ENCODE measurements at places on chromosomes 3 and 15.

GRCh38 chr3:187567661-187568121 is 102.5 kb downstream of the SST start:
- DNase-seq = no peak

DNA sequence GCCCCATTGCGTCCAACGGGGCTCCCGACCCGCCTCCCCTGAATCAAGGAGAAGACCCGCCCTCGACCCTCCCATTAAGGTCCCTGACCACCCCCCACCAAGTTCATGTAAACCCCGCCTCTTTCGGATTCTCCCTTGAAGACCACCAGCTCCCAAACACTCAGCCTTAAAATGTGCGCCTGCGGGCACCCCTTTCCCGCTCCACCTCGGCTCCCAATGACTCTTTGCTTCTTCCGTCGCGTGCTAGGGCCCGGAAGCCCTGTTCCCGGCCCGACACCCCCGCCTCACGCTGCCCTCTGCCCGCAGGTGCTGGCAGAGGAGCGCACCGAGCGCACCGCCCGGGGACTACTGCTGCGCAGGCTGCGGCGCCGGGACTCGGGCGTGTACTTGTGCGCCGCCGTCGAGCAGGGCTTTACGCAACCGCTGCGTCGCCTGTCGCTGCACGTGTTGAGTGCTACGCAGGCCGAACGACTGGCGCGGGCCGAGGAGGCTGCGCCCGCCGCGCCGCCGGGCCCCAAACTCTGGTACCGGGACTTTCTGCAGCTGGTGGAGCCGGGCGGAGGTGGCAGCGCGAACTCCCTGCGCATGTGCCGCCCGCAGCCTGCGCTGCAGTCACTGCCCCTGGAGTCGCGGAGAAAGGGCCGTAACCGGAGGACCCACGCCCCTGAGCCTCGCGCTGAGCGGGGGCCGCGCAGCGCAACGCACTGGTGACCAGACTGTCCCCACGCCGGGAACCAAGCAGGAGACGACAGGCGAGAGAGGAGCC is 2.7 kb upstream of the LSMEM2 start:
- DNase-seq = no peak

GRCh38 chr3:112627919-112628466 is 12.9 kb downstream of the CCDC80 start:
- DNase-seq = no peak

- DNase-seq = no peak
Observed at GRCh38 chr15:79455361-79455760, 23.2 kb downstream of the MINAR1 start.

- no peak for DNase-seq
Observed at GRCh38 chr15:88664151-88664778, 25.4 kb downstream of the ISG20 start.

GRCh38 chr3:124303305-124303910 is 311.5 kb upstream of the ROPN1 start:
- no peak for DNase-seq

- no peak for DNase-seq
Observed at GRCh38 chr15:52408823-52409222, 113.2 kb upstream of the MYO5C start.

GRCh38 chr3:48459331-48459730 is 12.8 kb downstream of the ATRIP start:
- no peak for DNase-seq

GRCh38 chr3:43960448-43960840 is 269.7 kb downstream of the ABHD5 start:
- no peak for DNase-seq

GRCh38 chr15:69535101-69535638 is 82.6 kb downstream of the RPLP1 start:
- no peak for DNase-seq

GRCh38 chr3:59895972-59896371 is 846.1 kb upstream of the CFAP20DC start:
- no peak for DNase-seq

DNA sequence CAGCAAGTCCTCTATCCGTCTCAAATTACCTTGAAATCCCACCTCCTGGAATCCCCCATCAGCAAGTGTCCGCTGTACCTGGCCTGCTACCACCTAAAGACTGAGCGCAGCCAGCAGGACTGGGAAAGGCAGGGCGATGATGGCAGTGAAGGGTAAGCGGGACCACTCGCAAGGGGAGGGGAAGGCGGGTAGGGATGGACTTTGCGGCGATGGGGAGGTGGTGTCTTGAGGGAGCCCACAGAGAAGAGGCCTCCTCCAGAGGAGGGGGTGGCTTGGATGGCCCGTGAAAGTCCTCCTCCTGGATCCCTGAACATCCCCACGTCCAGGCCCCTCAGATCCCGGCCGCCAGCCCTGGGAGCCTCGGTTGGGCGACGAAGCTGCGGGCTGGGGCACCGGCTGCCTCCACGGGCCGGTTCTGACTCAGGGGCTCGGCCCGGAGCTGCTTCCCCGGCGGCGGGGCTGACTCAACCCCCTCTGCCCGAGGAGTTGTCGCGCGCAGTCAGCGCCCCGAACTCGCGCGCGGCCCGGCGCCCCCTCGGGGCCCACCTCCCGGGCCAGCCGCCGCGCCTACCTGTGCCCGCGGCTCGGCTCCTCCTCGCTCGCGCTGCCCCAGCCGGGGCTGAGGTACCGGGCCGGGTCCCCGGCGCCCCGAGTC is 512 bp downstream of the LARP6 start:
- no peak for DNase-seq

DNA sequence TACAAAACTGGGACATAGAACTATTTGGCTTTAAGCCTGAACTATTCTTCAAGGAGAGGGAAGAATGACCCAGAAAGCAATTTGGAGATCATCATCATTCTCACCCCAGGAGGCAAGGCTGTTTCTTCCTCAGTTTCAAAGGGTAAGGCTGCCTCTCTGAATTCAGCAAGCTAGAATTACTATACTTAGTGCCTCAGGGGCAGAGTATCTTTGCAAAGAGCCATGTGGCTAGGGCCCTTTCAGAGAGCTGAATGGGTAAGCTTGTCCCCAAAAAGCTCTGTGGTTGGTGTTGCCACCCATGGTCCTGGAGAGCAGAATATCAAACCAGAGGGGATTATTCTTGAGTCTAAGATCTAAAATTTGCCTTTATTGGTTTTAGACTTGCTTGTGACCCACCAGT is 720.3 kb upstream of the ARPP21 start:
- no peak for DNase-seq

DNA sequence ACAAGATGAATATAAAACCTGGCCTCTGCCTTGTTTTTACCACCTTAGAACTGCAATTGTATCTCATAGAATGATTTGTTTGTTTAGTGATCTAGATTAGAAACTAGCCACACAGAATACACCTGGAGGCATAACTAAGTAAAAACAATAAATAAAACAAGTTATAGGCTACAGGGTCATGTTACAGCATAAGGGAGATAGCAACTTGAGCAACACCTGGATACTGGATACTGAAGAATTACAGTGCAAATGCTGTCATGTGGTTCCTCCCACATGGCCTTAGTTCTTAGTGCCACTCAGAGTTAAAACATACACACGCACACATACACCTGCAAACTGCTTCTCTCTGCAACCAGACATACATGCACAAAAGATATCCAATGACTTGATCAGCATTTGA is 563.4 kb upstream of the DPPA4 start:
- no peak for DNase-seq

DNA sequence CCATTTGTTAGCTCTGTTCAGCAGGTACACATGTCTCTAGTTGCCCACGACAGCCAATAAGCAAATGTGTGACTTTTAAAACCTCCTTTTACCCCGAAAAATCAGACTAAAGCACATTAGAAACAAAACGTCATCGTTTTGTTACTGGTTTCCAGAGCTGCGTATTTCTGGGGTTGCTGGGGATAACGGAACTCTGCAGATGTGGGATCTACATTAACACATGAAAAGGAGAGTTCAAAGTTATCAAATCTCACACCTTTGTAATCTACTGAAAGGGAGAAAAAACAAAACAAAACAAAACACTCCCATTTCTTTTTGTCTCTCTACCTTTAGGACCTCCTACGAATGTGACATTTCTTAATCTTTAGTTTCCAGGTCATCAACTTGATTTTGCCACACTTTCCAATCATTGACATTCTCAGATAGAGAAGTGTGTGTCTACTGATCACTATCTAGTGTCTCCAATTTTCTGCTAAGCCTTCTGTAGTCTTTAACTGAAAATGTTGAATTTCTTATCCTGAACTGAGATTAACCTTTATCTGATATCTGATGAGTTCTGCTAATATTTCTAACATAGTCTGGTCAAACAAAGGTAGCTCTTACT is 93.0 kb upstream of the TSPAN3 start:
- DNase-seq = no peak

DNA sequence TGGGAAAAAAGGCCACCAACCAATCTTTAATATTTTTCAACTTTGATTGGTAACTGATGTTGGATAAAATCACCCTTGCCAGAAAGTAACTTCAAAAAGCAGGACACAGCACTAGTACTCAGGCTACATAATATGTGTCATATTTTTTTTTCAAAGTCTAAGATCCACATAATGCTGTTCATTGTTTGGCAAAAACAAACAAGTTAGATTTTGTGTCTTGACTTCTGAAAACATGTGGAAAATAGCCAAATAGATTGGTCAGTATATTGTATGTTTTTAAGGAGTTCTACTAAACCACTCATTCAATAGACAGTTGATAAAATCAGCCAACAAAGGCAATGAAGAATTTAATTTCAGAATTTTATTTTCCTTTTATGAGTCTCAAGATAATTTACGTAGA is 111.7 kb upstream of the CCDC54 start:
- DNase-seq = no peak

- DNase-seq = no peak
Observed at GRCh38 chr3:105413343-105413887, 46.7 kb downstream of the ALCAM start.

GRCh38 chr3:49180116-49180515 is 8.7 kb downstream of the KLHDC8B start:
- DNase-seq = no peak

DNA sequence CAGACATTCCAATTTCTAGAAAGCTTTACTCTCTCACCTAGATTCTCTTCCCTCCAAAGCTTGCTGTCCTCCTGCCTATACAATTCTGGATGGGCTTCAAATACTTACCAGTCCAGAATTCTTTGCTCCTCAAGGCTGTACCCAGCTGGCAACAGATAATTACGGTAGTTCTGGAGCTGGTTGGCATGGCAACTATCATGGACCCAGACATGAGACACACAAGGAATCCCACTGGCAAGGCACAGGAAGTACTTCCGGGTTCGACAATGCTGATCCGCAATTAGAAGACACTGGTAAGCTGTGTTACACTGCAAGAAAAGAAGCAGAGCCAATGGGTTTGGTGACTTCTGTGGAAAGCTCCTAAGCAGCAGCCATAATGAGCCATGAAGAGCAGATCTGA is 37.9 kb downstream of the TUBGCP4 start:
- no peak for DNase-seq

GRCh38 chr3:184616436-184616835 is 54.9 kb downstream of the EPHB3 start:
- no peak for DNase-seq

GRCh38 chr3:133506215-133506901 is 67.1 kb upstream of the CDV3 start:
- no peak for DNase-seq

DNA sequence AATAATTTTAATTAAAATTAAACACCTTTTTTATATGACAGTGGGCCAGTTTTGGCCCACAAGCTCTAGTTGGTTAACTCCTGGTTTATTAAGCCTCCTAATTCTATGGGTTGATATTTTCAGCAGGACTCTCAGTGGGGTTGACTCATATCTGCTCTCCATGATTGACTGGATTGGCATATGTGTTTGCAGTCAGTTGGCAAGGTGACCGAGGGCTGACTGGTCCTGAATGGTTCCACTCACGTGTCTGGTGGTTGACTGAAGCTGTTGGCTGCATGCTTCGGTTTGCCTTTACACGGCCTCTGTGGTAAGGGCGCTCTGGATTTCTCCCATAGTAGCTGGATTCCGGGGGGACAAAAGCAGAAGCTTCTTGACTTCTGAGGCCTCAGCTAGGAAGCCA is 65.3 kb upstream of the ZNF280D start:
- DNase-seq = no peak

GRCh38 chr3:24713516-24713915 is 218.9 kb upstream of the THRB start:
- DNase-seq = no peak

DNA sequence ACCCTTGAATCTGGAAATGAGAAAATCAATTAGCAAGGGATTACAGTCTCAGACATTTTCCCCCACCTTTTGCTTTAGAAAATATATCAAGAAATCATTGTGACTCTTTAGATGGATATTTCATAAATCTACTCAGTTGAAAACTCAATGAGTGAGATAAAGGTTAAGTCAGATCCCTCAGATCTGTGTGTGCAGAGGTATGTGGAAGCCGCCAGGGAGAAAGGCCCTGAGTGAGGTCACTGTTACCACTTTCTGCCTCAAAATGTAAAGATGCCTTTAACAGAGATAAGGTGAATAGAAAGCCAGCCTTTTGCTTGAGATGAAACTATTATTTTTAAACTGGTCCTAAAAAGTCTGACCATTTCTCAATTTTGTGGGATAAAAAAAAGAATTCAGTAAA is 225.6 kb upstream of the HES1 start:
- no peak for DNase-seq

DNA sequence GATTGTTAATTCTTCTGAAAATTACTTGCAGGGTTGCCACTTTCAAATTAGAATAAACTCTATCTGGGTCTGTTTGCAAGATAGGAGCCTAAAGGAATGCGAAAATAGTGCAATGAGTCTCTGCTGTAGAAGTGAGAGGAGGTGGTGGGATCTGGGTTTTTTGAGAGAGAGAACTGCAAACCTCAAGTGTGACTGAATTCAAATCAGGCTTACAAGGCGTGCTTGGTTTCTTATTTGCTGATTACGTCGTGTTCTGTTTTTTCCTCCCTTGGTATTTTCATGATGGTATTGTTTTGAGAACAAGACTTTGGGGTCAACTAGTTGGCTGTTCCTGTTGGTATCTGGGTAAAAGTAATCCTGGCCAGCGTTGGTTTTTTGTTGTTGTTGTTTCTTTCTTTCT is 490.9 kb upstream of the CFAP20DC start:
- DNase-seq = no peak

Measured in activated T-helper 1 cell treated with anti-CD3 and anti-CD28 coated beads, Interleukin-2, amount 50 U/mL, for 16 hours (primary cell).